ENCODE measurements at places on chromosomes 2 and 18.
A peak's percentile ranks its signal among the peaks of the same experiment; 100 is the strongest.

- DNase-seq, result no peak
Observed at GRCh38 chr2:161975062-161975812, 98.8 kb downstream of the DPP4 start.

DNA sequence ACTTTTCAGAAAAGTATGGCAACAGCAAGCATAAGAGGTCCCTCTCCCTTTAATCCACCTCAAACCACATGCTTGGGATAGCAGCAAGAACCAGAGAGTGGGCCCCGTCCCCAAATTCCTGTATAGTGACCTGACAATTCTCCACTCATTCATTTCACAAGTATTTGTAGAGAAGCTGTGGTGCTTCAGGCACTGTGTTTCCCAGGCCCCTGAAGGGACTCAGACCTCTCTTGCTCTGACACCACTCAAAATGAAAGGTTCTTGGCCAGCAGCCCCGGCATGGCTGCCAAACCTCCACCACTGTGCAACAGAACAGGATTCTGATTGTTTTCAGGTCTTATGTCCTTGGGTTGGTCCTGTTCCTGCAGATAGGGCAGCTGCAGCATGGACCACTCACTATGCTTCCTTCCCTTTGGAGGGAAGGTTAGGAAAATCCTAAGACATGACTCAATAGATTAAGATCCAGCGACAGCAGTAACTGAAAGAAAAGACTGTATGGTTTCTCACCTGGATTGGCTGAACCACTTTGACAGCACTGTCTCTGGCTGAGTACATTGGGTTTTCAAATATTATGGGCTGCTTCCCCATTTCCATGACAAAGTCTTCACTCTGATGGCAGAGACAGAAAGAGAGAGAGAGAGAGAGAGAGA, 67.6 kb downstream of the DHRS9 start:
- no peak for DNase-seq

DNA sequence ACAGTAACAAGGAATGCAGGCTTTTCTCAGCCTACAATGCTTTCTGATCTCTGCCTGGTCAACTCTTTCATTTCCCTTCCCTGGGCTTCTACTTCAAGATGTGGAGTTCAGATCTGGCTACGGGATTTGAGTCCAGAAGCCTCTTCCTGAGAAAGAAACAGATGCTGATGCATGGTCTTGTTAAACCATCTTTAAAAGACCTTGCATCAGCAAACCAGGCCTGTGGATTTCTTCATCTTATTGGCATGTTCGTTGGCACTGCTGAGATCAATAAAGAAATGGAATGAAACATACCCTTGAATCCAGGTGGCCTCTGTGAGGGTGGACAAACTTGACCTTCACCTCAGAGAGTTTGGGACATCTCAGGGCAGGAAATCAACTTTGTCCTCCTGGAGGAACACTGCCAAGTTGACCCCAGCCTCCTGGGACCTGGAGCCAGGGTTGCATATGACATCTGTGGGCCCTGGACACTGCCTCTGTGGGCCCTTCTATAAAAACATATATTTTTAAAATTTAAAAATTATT, 21.4 kb downstream of the IGFBP2 start:
- DNase-seq, result no peak

DNA sequence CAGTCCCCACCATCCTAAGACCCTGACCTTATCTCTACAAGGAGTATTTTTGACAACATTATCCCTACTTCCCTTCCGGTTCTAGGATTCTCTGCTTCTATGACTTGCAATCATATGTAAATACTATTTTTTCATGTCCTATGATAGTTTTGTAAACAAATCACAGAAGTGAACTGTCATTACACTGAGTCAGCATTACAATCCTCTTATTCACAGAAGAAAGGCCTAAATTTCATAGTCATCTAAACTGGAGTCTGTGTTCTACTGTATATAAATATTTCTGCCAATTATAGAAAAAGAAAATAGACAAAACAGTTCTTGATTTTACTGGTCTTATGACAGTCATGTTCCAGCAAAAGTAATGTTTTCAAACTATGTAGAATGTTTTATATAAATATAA, 265.1 kb downstream of the NCKAP5 start:
- no peak for DNase-seq

DNA sequence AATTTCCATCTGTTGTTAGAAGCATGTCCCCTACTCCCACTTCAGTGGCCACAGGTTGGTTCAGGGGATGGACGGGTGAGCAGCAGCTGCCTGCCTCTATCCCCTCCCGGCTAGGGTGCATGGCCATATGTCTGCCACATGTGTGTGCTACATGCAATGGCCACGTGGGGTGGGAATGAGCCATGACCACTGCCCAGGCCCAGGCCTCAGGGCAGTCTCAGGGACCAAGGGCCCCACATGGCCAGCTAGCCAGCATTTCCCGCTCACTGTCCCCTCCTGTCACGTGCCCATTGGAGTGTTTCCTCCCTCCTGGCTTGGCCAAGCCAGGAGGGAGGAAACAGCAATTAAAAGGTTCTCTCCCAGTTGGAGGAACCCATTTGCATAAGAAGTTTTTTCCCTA, 117.1 kb downstream of the KCNS3 start:
- DNase-seq, result no peak

- DNase-seq, result no peak
Observed at GRCh38 chr2:240133401-240133800, 2.7 kb downstream of the COPS9 start.

- DNase-seq, result no peak
Observed at GRCh38 chr18:34258176-34258575, 33.5 kb upstream of the NOL4 start.

DNA sequence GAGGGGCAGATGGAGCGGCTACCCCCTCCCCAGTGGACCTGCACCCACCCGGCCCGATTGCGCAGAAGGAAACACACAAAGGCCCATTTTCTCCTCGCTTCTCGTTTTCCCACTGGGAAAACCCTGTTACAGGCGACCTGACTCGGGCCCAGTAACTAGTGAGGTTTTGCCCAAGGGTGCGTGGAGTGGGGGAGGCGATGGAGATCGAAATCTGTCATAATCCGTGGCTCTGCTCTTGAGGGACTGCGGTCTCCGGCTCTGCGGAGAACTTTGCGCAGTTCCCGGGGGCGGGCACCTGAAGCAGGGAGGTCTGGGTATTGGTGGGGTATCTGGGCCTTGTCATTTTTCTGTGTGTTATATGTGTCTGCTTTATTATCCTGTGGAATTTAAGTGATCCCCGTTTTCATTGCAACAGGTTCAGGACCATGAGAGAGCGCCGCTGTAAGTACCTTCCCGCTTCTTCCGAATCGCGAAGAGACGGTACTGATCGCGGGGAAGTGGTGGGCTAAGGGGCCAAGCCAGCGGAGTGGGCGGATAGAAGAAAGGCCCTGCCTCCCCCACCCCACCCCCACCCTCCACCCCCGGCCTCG, 4.0 kb upstream of the HOXD4 start:
- no peak for DNase-seq

DNA sequence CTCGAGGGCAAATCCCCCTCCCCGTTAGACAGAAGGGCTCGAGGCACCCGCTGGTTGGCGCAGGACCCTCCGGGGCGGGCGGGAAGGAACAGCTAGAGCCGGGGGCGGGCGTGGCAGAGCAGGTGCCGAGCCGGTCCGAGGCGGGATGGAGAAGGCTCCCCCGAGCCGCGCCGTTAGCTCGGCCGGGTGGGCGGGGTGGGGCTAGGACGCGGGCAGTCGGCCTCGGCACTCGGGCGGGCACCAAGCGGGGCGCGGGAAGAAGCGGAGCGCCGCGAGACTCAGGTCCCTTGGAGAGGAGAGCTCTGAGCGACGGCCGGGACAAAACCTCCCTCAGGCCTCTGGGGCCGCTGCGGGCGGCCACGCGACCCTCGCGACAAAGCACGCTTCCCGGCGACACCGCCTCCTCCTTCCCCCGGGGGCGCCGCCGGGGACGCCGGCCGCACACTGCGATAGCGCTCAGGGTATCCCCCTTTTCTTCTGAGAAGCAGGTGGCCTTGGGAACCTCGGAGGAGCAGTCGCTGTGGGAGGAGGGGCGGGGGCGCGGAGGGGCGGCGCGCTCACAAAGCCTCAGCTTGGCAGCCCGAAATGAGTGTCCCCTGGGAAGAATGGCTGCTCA, 721 bp downstream of the FHOD3 start:
- no peak for DNase-seq

- DNase-seq, result peak; percentile 55
Observed at GRCh38 chr2:219402665-219403515, 15.2 kb upstream of the DNPEP start.

DNA sequence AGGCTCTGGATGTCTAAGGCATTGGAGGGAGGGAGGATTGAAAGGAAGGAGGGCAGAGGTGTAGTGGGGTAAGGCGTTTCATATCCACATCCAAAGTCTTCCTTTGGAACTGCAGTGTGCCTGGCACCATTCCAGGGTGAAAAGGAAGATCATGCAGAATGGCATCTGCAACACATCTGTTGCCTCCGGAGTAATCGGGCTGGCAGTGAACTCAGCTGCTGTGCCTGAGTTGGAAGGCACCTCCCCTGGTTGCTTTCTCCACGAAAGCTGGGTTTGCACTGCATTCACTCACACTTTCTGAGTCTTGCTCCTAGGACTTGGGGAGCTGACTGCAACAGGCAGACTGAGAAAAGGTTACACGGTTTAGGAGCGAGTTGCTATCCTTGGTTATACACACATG, 30.3 kb upstream of the SEC11C start:
- no peak for DNase-seq

DNA sequence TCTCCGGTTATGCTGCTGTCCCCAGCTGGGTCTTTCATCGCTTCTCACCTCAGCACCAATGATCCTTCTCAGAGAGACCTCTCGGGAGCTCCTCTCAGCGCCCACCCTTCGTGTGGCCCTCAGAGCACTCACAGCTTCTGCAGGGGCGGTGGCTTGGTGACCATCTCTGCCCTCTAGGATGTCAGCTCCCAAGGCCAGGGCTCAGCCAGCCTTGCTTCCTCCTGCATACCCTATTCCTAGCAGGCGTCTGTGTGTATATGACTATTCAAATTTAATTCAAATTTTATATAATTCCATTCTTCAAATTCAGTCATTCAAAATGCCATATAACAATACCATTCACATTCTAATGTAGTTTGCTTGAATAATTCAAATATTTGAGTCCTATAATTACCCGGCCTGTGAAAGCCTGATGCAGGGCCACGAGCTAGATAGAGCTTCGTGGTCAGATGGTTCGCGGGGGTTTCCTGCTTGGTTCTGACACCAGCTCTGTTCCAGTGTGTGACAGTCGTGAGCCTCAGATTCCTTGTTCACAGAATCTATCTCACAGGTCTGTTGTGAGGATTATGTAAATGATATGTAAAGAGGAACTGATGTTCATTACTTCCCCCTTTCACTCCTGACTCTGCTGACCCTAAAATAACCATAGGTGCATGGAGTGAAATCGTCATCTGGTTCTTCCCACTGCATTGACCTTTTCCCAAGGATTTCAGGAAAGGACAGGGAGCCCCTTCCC, 94.0 kb upstream of the CNGA3 start:
- DNase-seq, result no peak

DNA sequence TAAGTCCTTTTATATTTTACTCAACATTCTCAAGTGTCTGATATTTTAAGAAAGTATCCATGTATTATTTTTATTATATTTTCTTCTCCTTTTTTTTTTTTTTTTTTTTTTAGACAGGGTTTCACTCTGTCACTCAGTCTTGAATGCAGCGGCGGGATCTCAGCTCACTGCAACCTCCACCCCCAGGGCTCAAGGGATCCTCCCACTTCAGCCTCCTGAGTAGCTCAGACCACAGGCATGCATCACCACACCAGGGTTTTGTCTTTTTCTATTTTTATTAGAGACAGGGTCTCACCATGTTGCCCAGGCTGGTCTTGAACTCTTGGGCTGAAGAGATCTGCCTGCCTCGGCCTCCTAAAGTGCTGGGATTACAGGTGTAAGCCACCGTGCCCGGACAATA, 212.1 kb downstream of the TCF4 start:
- no peak for DNase-seq

- DNase-seq, result no peak
Observed at GRCh38 chr18:38023871-38024270, 458.3 kb upstream of the CELF4 start.

DNA sequence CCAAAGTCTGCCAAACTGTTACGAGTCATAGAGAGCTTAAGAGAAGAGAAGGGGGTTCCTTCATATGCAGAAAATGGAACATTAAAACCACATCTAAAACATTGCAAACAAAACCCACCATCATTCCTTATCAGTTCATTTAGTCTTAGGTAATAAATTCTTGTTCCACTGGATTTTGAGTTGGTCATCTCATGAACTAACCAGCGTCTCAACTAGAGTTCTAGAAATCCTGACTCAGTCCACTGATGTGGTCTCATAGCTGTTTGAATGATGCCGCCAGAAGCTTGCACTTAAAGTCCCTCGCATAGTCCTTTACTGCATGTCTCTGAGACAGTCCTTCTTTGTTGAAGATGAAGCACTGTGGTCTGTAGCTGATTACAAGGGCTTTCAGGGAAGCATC, 15.0 kb upstream of the CAB39 start:
- DNase-seq, result no peak

DNA sequence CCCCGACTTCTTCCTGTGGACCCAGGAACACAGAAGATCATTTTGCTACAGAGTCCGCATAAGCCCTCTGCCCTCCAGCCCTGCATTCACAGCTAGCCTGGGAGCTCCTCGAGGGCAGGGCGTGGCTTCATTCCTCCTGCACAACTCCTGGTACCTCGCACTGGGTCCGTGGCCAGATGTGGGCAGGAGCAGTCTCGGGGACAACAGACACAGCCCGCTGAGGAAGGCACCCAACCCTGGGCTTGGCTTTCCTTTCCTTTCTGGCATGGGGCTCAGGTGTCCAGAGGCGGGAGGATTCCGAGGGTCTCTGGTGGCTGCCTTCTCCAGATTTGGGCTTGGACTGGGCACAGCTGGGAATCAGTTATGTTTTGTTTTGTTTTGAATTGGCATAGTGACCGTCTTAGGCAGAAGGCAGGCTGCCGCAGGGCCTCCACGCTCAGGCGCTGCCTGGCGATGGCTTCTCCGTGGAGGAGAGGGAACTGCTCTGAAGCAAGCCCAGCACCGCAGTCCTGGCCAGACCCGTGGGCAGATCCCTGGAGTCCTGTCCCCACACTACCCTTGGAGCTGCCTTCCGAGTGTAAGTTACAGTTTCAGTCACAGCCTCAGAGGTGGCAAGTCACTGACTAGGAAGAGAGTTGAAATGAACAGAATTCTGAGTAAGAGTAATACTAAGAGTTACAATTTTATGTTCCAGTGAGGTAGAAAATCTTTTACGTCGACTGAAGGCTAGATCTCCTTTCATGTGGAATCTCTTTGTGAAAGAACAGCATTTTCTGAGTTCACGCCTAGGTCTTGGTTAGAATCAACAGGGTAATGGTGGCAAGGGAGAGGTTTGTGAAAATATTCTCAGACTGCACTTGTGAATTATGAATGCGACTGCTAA, 47.9 kb downstream of the LDLRAD4 start:
- no peak for DNase-seq

GRCh38 chr18:56637176-56637575, 1.2 kb downstream of the TXNL1 start:
- no peak for DNase-seq

DNA sequence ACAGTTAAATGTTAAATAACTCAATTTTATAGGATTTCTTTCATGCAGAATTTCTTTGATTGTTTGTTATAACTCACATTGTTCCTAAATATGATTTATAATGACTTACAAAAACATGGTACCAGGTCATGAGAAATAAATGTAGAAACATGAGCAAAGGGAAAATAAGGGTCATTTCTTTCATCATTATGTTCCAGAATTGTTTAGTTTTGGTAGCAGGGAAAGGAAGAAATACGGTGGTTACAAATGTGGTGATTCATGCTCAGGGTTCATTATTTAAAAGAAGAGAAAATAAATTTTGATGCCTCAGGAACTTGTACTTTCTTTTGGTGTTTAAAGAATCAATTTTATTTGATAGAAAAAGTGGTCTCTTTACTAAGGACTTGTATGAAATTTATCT, 4.4 kb downstream of the LYPD6B start:
- DNase-seq, result no peak

Data from stimulated activated CD4-positive, alpha-beta T cell treated with anti-CD3 and anti-CD28 coated beads, Interleukin-4, amount 100 ng/mL, for 4 hours (primary cell).